ENCODE measurements at places on chromosomes 7 and 10.

DNA sequence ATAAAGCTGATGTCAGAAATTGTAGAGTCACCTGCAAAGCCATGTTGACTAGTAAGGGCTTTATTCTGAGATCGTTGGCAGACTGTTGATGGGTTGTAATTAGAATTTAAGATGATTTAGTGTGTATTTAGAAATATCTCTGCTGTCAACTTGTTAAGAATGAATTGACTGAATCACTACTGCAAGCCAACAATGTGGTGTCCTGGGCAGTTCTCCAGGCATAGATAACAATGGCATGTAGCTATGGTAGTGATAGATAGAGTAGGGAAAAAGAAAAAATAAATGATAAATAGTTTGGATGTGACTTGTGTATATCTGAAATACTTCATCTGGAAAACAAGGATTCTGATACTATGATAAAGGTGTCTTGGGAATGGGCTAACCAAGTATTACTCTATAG lies 640.2 kb downstream of the ARL4A start:
- no peak for DNase-seq

GRCh38 chr7:29146057-29146706 lies at the start of gene CPVL:
CPVL (minus strand) TSS chr7:29146537; CDS start chr7:29121061, 25,476 bp downstream.
- no peak for DNase-seq

GRCh38 chr10:5243521-5243987 lies 46.9 kb downstream of the AKR1C4 start:
- DNase-seq: no peak

DNA sequence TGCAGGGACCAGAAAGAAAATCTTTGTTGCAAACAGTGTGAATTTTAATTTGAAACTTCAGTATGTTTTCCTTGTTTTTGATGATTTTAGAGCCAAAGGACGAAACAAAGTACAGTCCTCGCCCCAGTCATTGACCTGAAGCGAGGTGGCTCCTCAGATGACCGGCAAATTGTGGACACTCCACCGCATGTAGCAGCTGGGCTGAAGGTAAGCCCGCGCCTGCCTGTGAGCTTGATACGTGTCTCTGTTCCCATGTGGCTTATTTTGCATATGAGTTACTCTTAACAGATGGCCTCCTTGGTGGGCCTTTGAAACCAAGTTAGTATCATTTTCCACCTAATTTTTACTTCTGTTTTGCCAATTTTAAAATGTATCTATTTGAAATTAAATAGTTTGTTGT lies 12.3 kb downstream of the RBM17 start:
- no peak for DNase-seq

GRCh38 chr10:118773041-118773440 lies 18.3 kb upstream of the CACUL1 start:
- DNase-seq: no peak

DNA sequence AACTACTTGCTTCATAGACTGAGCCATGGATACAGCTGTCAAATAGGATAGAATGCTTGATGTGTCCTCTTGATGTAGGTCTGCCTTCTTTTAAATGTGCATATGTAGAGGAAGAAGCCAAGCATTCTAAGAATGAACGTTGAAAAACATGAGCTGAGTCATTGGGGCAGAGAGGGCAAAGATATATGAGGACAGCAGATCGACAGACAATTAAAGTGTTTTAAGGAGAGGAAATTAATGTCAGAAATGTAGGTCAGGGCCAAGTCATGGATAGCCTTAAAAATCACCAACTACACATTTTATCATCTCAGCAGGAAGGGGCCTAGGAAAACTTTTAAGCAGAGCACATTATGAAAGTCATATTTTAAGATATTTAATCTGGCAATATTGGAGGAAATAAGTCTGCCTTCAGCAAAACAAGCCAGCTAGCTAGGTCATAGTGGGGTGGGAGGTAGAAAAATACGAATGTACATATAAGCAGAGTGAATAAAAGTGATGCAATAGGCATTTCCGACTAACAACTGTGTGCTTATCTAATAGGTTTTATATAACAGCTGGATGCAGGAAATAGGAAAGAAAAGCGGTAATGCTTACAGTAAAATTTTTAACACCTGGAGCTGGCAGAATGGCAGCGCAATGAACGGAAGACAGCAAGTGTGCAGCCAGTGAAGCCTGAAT lies 638.3 kb upstream of the TPK1 start:
- DNase-seq: no peak

DNA sequence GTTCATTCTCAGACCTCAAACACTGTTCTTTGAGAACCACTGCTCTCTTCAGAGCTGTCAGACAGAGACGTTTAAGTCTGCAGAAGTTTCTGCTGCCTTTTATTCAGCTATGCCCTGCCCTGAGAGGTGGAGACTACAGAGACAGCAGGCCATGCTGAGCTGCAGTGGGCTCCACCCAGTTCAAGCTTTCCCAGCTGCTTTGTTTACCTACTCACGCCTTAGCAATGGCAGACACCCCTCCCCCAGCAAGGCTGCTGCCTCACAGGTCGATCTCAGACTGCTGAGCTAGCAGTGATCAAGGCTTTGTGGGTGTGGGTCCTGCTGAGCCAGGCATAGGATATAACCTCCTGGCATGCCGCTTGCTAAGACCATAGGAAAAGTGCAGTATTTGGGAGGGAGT lies 80.5 kb upstream of the CYP2C9 start:
- no peak for DNase-seq

GRCh38 chr7:29354340-29354739 lies 159.8 kb downstream of the CHN2 start:
- DNase-seq: no peak

DNA sequence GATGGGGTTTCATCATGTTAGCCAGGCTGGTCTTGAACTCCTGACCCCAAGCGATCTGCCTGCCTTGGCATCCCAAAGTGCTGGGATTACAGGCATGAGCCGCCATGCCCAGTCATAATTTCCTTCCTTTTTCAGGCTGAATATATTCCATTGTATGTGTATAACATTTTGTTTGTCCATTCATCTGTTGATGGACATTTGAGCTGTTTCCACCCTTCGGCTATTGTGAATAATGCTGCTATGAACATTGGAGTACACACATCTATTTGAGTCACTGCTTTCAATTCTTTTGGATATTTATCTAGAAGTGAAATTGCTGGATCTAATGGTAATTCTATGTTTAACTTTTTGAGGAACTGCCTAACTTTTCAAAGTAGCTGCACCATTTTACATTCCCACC lies 34.6 kb downstream of the TLX1 start:
- DNase-seq: no peak

DNA sequence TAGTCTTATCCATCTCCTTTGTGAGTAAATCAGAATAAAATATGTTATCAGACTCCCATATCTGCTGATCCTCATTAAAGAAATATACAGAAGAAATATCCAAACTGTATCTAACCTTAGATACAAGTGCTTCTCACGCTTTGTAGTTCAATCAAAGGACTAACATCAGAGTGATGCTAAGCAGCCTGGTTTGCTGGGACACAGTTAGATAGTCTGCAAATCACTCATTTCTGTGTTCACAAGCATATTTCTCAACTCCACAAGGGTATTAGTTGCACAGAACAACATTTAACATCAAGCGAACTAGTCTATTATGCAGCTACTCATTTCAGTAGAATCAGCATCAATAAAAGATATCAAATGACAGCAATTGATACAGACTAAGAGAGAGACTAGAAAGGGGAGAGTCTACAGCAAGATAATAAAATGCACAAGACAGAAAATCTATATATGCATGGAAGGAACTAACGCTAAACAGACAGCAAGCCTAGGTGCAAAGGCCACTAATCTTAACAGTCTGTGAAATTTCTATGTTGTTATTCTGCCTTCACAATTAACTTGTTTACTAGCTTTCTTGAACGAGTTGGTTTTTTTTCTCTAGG lies 30.0 kb downstream of the DNAJC12 start:
- no peak for DNase-seq

DNA sequence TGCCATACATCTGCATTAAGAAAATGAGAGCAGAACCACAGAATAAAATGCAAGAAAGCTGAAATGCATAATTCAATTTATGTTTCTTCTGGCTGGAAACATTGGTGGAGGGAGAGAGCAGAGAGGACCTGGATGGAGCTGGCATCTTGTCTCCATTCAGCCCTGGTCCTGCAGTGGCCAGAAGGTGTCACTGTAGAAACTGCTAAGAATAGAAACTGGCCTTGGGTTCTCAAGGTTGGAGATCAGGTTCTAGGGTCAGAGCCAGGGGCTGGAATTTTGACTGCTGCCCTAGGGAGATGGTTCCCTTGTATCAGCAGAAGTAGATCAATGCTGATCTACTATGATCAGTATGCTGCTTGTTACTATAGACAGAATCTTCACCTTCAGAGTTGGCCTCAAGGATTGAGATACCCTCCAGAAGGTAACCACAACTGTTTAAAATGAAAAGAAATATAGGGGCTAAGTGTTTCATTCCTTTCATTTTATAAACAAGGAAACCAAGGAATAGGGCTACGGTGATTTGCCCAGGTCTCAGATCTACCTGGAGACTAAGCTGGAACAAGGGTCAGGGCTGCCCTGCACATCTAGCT lies 13.1 kb downstream of the TAS2R41 start:
- no peak for DNase-seq

GRCh38 chr7:18927134-18927533 lies 190.3 kb downstream of the TWIST1 start:
- DNase-seq: no peak

GRCh38 chr10:46014683-46015405 lies 15.6 kb downstream of the NCOA4 start:
- no peak for DNase-seq

DNA sequence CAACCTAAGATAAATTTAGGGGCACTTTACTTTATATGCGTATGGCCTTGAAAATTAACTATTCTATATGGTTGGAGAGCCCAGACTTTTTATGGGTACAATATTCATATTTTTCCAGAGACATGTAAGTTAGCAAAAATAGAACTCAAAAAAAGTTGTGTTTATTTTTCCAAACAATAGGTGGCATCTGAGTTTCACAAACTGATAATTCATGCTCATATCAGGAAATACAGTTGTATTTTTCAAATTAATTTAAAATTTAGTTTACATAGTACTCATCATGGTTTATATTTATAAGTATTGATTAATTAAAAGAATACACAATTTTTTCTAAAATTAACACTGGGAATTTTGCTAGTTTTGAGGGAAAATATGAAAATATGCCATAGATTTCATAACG lies 34.6 kb downstream of the ANKRD7 start:
- no peak for DNase-seq

- DNase-seq: no peak
Measured at GRCh38 chr10:131683941-131684340, 216.9 kb upstream of the PPP2R2D start.

GRCh38 chr7:117171106-117171505 lies 151.8 kb downstream of the WNT2 start:
- no peak for DNase-seq

DNA sequence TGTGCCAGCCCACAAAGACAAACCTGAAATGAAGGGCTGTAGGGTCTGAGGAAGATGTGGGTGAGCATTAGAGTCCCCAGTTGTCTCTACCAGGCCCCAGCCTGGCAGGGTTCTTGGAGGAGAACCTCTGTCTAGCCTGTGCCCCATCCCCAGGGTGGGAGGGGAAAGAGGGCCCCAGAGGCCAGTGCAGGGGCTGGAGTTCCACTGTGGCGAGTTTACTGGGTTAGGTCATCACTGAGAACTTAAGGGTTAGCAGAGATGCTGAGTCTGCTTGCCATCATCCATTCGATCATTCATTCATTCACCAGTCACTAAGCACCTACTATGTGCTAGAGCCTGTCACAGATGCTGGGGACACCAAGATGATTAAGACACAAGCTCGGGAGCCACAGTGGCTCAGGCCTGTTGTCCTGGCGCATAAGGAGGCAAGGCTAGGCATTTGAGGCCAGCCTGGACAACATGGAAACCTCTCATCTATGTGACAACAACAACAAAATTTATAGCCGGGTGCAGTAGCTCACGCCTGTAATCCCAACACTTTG lies 2.6 kb downstream of the ANKRD2 start:
- no peak for DNase-seq

GRCh38 chr10:6234371-6234770 lies 31.6 kb downstream of the PFKFB3 start:
- no peak for DNase-seq

- no peak for DNase-seq
Measured at GRCh38 chr10:91042069-91042468, 121.2 kb upstream of the ANKRD1 start.

DNA sequence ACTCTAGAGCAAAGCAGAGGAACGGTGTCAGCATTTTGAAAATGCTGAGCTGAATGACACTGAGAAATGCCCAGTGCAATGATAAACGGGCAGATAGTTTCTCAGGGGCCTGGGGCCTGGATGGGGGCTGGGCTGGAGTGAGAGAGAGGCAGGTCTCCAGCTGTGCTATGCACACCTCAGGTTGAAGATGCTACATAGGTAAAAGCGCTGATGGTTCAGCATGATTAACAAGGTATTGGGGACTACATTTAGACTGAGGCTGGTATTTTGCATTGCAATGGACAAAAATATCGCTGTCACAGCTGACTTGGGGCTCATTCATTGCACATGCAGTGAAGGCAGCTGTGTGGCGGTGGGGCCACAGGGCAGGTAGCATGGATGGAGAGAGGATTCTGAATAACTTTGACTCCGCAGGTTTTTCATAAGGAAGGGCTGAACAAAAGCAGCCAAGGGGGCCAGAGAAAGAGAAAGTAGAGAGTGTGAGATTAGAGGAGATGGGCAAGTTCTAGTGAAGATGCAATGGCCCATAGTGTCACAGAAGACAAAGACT lies 290.8 kb upstream of the ZNF32 start:
- no peak for DNase-seq

DNA sequence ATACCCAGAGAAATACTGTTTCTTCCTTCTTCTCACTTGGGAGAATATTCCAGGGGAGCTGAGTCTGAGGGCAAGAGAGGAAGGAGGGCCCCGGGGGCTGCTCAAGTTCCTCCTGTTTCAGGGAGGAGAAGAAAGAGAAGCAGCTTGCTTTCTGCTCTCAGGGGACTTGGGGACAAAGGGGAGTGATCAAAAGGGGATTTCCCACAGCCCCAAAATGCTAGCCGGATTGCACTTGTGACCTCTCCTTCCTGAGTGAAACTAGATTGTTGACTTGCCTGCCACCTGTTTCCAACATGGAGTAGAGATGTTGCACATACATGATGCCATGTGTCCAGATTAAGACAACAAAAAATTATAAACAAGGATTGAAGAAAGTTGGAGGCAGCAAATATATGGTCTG lies 28.7 kb upstream of the PDCD4 start:
- DNase-seq: no peak

DNA sequence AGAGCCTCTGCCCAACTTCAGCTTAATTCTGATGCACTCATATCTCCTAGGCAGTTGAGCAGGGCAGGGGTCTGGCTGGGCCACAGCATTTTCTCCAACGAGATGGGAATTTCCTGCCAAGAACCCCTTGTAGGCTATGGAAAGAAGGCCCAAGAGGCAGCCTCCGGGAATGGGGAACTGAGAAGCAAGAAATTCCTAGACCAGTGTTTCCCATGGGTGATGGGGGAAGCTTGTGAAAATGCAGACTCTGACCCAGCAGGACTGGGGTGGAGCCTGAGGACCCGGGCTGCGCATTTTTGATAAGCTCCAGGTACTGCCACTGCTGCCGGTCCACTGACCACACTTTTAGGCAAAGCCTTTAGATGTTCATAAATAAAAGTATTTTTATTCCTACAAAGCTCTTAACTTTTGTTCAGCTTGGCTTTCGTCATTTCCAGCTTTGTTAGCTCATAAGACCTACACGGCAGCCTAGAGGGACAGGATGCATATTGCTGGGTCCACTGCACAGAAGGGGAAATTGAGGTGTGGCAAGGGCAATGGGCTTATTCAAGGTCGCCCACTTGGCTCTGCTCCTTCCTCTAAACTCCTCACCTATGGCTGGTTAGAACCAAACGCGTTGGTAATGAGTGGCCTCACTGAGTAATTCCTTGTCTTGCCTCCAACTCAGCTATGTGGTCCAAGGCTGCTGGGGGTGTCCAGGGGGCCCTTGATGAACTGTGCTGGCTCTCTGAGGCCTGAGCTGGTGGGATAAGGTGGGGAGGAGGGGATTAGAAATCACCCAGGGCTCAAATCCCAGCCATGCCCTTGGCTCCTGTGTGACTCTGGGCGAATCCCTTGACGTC lies 29.5 kb downstream of the ZCCHC24 start:
- no peak for DNase-seq
